ENCODE measurements at places on chromosomes 4 and X.

DNA sequence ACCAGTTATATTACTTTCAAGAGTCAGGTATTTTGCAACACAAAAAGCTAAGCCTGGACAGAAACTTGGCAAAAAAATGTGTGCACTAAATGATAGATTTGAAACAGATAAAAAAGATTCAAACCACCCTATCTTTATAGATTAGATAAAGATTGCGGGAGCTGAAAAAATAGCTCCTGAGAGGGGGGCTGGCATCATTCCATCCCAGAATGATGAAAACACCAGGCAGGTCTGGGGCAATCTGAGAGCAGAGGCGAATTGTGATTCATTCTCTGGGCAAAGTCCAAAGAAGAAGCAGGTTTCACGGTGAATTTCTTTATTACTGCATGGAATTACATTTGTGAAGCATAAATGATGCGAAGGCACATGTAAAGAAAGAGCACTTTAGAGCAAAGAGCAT lies 168.5 kb upstream of the DMD start:
- DNase-seq = no peak

- DNase-seq = no peak
Measured at GRCh38 chrX:84078991-84079390, 109.0 kb downstream of the RPS6KA6 start.

DNA sequence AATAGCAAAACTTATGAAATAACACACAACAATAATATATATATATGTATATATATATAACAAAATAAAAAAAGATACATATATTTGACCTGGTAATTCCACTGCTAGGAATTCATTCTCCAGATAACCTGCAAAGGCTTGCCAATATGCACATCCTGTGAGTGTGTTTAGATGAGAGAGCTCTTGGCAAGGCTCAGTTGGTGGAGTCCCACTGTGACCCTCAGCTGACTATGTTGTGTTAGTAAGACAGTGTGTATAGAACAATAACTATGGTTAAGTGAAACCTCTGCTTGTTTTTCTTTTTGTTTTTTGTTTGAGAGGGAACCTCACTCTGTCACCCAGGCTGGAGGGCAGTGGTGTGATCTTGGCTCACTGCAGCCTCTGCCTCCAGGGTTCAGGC lies 39.5 kb upstream of the RBMX start:
- DNase-seq = no peak

DNA sequence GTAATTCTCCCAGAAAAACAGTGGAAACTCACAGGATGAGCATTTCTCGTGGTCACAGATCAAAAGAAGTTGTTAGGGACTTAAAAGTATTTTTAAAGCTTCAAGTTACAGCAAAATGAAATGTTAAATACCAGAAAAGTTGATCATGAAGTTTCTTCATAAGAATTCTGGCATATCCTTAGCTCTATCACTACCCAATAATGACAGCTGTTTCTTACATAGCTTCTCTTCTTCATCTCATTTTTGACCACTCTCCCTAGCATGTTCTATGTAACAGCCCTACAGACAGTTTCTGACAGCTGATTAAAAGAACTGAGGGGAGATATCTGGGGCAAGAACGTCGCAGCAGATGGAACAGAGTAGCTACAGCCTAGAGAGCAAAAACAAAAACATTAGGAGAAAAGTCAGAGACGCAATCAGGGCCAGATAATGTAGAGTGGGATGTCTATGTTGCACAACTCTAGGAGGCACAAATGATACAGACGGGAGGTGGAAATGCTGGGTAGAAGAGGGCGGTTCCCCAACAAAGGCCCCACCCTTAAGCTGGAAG lies 108.7 kb downstream of the CORIN start:
- DNase-seq = no peak

GRCh38 chr4:111635646-111636045 lies 509.6 kb upstream of the FAM241A start:
- DNase-seq = no peak

DNA sequence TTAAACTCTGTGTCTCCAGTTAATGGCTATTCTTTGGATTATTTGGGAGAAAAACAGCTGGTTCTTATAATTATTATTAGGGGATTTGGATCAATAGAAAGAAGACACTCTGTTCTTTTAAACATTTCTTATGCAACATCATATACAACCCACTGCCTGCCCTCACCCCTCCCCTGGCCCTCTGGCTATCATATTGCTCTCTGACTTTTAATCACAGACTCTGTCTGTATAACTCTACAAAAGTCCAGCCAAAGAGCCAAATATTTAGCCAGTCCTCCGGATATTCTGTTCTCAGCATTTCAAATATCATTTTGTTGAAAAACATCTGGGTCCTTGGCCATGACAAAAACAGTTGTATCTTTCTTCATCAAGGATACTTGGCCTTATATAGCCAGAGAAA lies 19.0 kb upstream of the PACRGL start:
- no peak for DNase-seq

- no peak for DNase-seq
Measured at GRCh38 chr4:143188136-143189088, 3.7 kb downstream of the USP38 start.

GRCh38 chr4:81562093-81562492 lies 90.4 kb upstream of the RASGEF1B start:
- DNase-seq = peak; percentile 94

GRCh38 chr4:83387476-83388312 lies 53.0 kb upstream of the HPSE start:
- no peak for DNase-seq

- DNase-seq = no peak
Measured at GRCh38 chr4:75867130-75867529, 35.1 kb downstream of the PPEF2 start.

GRCh38 chr4:57124145-57124544 lies 14.0 kb upstream of the IGFBP7 start:
- no peak for DNase-seq

Measured in suppressor macrophage treated with lipopolysaccharide for 1 hour (primary cell).